Colonic mucosa (tissue), 4 donors: ENCODE measurements at places on chromosomes 1 and 21. TPM values are rescaled to one million over a fixed set of nuclear protein-coding genes. Genes with fewer than 3 reads are reported as not detected.

DNA sequence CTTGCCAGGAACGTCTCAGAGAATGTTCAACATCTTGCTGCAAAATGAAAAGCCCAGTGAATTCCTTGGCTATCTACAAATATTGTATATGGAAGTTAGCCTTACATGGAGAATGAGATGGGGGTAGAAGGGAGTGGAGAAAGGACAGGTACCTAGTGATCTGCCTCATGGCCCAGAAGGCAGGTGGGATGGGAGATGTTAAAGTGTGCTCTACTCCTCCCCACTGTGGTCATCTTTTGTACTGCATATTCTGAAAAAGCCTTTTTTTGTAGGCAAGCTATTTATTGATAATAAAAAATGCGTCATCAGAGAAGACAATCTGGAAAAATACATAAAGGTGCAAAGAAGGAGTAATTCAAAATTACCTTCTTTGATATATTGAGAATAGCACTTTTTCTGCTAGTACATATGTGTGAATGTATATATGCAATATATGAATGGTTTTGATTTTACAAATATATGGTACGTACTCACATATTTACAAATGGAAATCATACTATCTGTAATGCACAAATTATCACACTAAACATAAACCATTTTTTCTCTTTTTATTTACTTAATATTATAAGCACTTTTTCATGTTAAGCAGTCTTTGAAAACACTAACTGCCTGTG lies 19.1 kb upstream of the SLC5A9 start:
- H3K36me3 ChIP-seq, result no peaks in the 10 kb centered on the region
- DNase-seq, result no peak
- H3K4me1 ChIP-seq, result no peaks in the 10 kb centered on the region
- H3K27ac ChIP-seq, result no peak overlapping the region

GRCh38 chr1:187960125-187960638 lies 1131.4 kb downstream of the PLA2G4A start:
- H3K4me3 ChIP-seq, result no peak overlapping the region
- no peaks in the 10 kb centered on the region for H3K27me3 ChIP-seq
- DNase-seq, result no peak
- no peaks in the 10 kb centered on the region for H3K36me3 ChIP-seq
- H3K4me1 ChIP-seq, result no peaks in the 10 kb centered on the region
- no peak overlapping the region for H3K27ac ChIP-seq

- H3K27ac ChIP-seq, result no peak overlapping the region
- no peaks in the 10 kb centered on the region for H3K4me1 ChIP-seq
- H3K27me3 ChIP-seq, result no peaks in the 10 kb centered on the region
- no peak for DNase-seq
These were observed 150.6 kb upstream of the PLD5 start for GRCh38 chr1:242674951-242675645.

- DNase-seq, result no peak
- H3K27me3 ChIP-seq, result no peaks in the 10 kb centered on the region
- peaks cover 6% of the 10 kb centered on the region for H3K4me1 ChIP-seq
- H3K4me3 ChIP-seq, result peak overlapping the region; percentile 70
These were observed 1.4 kb downstream of the RPS8 start for GRCh38 chr1:44776730-44777068.

DNA sequence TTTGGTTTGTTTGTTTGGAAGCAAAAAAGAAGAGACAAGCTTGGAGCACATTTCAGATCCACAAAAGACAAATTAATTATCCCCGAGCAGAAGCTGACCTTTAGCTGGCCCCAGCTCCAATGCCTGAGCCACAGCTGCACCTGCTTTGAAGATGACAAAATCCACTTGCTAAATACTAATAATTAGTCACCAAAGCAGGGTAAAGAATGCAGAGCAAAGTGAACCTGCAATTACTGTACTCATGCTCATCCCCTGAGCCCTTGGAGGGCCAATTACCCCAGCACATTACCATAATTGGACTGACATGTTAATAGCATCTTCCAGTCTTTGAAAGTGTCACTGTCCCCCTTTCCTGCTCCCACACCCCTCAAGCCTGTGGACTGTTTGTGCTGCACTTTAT lies 38.2 kb upstream of the KCND3 start:
- H3K36me3 ChIP-seq, result no peaks in the 10 kb centered on the region
- no peak for DNase-seq
- no peak overlapping the region for H3K4me3 ChIP-seq
- H3K27me3 ChIP-seq, result no peaks in the 10 kb centered on the region

- DNase-seq, result peak; percentile 59
- no peaks in the 10 kb centered on the region for H3K36me3 ChIP-seq
- H3K4me3 ChIP-seq, result peak overlapping the region; percentile 97
- no peaks in the 10 kb centered on the region for H3K27me3 ChIP-seq
- no peaks in the 10 kb centered on the region for H3K4me1 ChIP-seq
- H3K27ac ChIP-seq, result peak overlapping the region; percentile 80
These were observed 1.3 kb downstream of the ARL8A start for GRCh38 chr1:202143011-202143767.

- no peak overlapping the region for H3K27ac ChIP-seq
- DNase-seq, result no peak
- H3K4me1 ChIP-seq, result no peaks in the 10 kb centered on the region
- H3K36me3 ChIP-seq, result no peaks in the 10 kb centered on the region
These were observed 7.6 kb downstream of the C1orf87 start for GRCh38 chr1:60066001-60066400.

GRCh38 chr1:222043444-222044292 lies 301.8 kb upstream of the DUSP10 start:
- no peaks in the 10 kb centered on the region for H3K4me1 ChIP-seq
- H3K27ac ChIP-seq, result no peak overlapping the region
- no peaks in the 10 kb centered on the region for H3K36me3 ChIP-seq
- DNase-seq, result no peak

GRCh38 chr1:61461406-61462384 lies 263.2 kb downstream of the TM2D1 start:
- DNase-seq, result no peak
- no peaks in the 10 kb centered on the region for H3K27me3 ChIP-seq
- H3K4me1 ChIP-seq, result no peaks in the 10 kb centered on the region
- no peak overlapping the region for H3K27ac ChIP-seq
- no peaks in the 10 kb centered on the region for H3K36me3 ChIP-seq

- H3K27me3 ChIP-seq, result no peaks in the 10 kb centered on the region
- no peak for DNase-seq
- no peak overlapping the region for H3K27ac ChIP-seq
- H3K4me1 ChIP-seq, result no peaks in the 10 kb centered on the region
These were observed 41.0 kb downstream of the MEGF6 start for GRCh38 chr1:3570066-3570986.

DNA sequence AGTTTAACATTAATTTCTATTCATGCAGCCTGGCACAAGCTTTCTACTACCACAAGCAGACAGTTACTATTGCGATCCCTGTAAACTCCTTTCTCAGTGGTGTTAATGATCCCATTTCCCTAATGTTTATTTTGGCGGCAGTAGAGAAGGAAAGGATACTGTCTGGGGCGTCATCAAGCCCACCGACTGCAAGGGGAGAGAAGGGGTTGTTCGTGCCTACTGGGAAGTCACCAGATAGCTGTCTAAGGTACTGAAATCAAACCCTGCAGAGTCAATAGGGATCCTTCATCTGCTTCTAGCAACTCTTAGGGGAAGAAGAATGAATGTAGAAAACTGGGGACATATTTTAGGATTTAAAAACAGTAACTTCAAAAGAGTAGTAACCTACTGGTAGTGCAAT lies 95.2 kb upstream of the ADAR start:
- no peak overlapping the region for H3K27ac ChIP-seq
- no peaks in the 10 kb centered on the region for H3K27me3 ChIP-seq
- no peaks in the 10 kb centered on the region for H3K36me3 ChIP-seq
- H3K4me3 ChIP-seq, result no peak overlapping the region
- no peaks in the 10 kb centered on the region for H3K4me1 ChIP-seq
- DNase-seq, result no peak

DNA sequence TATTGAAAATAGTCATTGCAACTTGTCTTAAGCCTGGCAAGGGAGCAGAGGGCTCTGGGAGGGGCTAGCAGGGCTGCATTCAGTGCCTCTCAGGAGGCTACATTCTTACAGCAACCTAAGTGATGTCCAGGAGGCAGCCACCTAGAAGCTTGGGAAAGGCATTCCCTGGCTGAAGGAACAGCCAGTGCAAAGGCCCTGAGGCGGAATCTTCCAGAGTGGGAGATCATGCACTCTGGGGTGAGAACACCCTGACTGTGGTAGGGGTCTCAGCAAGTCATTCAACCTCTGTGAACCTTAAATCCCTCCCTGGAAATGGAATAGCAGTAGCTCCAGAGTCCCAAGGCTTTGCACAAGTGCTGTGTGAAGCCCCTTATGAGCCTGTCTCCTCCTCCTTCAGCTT lies 84.1 kb downstream of the TAS1R2 start:
- no peaks in the 10 kb centered on the region for H3K4me1 ChIP-seq
- no peak overlapping the region for H3K27ac ChIP-seq
- DNase-seq, result no peak

DNA sequence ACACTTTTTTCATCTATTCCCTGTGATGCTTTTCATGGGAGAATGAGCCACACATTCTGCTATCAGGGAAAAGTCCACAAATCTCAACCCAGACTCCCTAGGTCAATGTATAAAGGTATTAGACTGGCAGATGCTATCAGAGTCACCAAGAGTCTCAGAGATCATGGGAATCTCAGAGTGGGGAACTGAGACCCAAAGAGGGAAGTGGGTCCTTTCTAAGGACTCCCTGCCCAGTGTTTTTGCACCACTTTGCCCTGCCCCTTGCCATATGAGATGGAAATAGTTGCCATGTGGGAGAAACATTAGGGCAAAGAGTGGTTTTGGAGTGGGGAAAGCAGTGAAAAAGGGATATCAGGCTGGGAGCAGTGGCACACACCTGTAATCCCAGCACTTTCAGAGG lies 19.1 kb upstream of the AZIN2 start:
- no peak overlapping the region for H3K4me3 ChIP-seq
- H3K36me3 ChIP-seq, result no peaks in the 10 kb centered on the region

GRCh38 chr1:202281316-202282024 lies 60.3 kb downstream of the UBE2T start:
- no peaks in the 10 kb centered on the region for H3K27me3 ChIP-seq
- no peak for DNase-seq
- no peaks in the 10 kb centered on the region for H3K4me1 ChIP-seq
- no peaks in the 10 kb centered on the region for H3K36me3 ChIP-seq

DNA sequence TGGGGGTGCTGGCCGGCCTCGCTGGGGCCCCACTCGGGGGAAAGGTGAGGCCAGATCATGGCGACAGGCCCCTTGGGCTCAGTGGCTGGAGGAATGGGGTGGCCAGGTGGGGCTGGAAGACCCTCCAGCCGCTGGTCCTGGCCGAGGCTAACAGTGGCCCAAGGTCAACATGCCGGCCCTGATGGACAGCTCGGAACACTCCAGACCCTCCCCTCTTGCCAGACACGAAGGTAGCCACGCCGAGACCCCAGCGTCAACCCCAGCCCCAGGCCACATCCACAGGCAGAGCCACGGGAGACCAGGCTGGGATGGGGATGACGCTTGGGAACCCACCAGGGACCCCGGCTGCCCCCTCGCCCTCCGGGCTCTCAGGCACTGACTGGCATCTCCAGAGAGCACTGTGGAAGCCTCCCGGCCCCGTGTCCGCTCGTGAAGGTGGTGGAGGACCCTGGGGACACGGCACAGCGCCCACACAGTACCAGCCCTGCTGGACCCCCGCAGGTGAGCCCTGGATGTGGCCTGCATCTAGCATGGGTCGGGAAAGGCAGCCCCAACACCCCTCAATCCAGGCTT lies 905 bp upstream of the C1QTNF12 start:
- no peak for DNase-seq
- no peaks in the 10 kb centered on the region for H3K4me1 ChIP-seq
- H3K27me3 ChIP-seq, result peaks cover 25% of the 10 kb centered on the region
- H3K36me3 ChIP-seq, result no peaks in the 10 kb centered on the region

GRCh38 chr1:8448911-8449661 lies 131.2 kb downstream of the SLC45A1 start:
- no peaks in the 10 kb centered on the region for H3K27me3 ChIP-seq
- no peak overlapping the region for H3K4me3 ChIP-seq
- DNase-seq, result no peak
- H3K4me1 ChIP-seq, result no peaks in the 10 kb centered on the region
- H3K27ac ChIP-seq, result peak overlapping the region; percentile 48

- H3K4me3 ChIP-seq, result no peak overlapping the region
- no peaks in the 10 kb centered on the region for H3K4me1 ChIP-seq
- no peak for DNase-seq
- H3K36me3 ChIP-seq, result no peaks in the 10 kb centered on the region
These were observed 4.6 kb downstream of the LRRC8C start for GRCh38 chr1:89637496-89637895.

- H3K4me1 ChIP-seq, result no peaks in the 10 kb centered on the region
- no peaks in the 10 kb centered on the region for H3K36me3 ChIP-seq
- DNase-seq, result no peak
- no peak overlapping the region for H3K4me3 ChIP-seq
- H3K27ac ChIP-seq, result no peak overlapping the region
- H3K27me3 ChIP-seq, result no peaks in the 10 kb centered on the region
These were observed 3.9 kb upstream of the ACKR1 start for GRCh38 chr1:159200769-159201168.

DNA sequence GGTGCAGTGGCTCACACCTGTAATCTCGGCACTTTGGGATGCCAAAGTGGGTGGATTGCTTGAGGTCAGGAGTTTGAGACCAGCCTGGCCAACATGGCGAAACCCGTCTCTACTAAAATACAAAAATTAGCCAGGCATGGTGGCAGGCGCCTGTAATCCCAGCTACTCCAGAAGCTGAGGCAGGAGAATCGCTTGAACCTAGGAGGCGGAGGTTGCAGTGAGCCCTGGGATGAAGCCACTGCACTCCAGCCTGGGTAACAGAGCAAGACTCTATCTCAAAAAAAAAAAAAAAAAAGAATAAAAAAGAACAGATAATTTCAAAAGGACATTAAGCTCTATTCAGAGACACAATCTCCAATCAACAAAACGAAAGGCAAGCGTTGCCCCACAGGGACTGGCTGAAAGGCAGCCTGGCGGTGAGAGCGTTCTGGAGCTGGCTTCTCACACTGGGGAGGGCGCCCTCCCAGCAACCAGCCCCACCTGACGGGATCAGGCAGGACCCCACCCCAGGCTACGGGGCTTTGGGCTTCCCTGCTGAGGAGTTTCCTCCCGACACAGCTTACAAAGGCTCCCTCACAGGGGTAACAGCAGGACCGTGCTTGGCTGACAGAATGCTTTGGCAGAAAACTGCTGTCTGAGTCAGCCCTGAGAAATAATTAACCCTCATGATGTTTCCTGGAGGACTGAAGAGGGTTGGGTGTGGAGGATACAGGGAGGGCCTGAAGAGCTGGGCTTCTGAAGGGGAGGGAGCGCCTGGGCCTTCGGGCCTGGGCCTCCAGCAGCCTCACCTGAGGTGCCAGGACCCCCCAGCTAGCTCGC lies 31.1 kb upstream of the SRP9 start:
- no peaks in the 10 kb centered on the region for H3K4me1 ChIP-seq
- peak overlapping the region; percentile 33 for H3K4me3 ChIP-seq
- no peaks in the 10 kb centered on the region for H3K27me3 ChIP-seq
- H3K27ac ChIP-seq, result peak overlapping the region; percentile 83
- peak; percentile 79 for DNase-seq
- H3K36me3 ChIP-seq, result no peaks in the 10 kb centered on the region

E2F2 gene
- 8.2 TPM for total RNA-seq

ADAMTS1 gene
- 12.5 TPM for total RNA-seq

LRRC38 gene
- total RNA-seq, result not detected

BACE2 gene
- 69.5 TPM for total RNA-seq

FAM72D gene
- total RNA-seq, result 0.96 TPM

CENPS gene
- 26.6 TPM for total RNA-seq

FAM3B gene
- total RNA-seq, result 0.35 TPM
